Left lung (tissue), 14 donors: ENCODE measurements at places on chromosomes 3 and 15. TPM values are rescaled to one million over a fixed set of nuclear protein-coding genes. Genes with fewer than 3 reads are reported as not detected.

DNA sequence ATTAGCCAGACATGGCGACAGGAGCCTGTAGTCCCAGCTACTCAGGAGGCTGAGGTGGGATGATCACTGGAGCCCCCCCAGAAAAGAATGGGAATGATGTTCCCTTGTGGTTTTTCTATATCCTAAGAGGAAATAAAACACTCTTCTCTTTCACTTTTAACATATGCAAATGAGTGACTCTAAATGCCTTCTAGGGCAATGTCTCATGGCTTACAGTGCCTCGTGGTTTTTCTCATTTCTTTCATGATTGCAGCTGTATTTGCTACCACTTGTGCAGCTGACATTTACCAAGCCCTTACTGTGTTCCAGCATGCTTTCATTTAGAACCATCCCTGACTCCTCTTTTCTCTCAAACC, 26.4 kb downstream of the STOML1 start:
- peaks cover 10% of the 10 kb centered on the region for H3K4me1 ChIP-seq
- no peak overlapping the region for H3K4me3 ChIP-seq
- no peak for DNase-seq
- no peaks in the 10 kb centered on the region for H3K36me3 ChIP-seq
- H3K27me3 ChIP-seq: no peaks in the 10 kb centered on the region

DNA sequence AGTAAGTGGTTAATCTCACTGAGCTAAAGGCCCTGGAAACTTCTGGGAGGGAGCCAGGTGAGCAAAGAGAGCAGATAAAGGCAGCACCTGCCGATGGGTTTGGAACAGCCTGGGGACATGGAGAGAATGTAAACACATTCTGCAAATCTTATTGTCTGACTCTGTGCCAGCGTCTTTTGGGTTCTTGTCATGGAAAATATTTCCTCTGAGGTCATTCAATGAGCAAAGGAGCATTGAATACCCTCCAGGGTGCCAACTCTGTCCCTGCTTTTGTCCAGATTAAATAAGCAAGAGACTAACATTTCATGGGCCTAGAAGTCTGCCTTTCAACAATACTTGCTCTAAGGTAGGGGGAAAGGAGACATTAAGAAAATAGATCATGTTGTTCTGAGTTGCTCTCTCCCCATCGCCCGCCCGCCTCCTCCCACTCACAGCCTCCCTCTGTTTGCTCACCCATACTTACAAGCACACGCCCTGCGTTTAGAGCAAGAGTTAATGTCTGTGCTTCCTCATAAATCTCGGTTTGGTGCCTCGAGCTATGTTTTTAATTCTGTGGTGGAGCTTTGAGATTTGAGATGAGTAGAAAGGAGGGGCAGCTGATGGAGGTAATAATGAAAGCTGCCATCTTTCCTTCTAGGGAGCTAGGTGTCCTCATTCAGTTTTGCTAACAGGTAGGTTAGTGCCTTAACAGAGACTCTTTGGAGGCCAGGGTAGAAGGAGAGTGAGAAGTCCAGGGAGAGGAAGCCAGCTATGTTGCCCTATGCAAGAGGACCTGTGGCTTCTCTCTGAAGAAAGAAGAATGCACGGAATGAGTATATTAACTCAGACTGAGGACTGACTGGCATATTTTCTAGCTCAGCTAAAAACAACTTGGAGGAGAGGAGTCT, 132.9 kb downstream of the TPRG1 start:
- peak overlapping the region; percentile 53 for H3K27ac ChIP-seq
- no peaks in the 10 kb centered on the region for H3K4me1 ChIP-seq
- DNase-seq: no peak
- H3K4me3 ChIP-seq: no peak overlapping the region

DNA sequence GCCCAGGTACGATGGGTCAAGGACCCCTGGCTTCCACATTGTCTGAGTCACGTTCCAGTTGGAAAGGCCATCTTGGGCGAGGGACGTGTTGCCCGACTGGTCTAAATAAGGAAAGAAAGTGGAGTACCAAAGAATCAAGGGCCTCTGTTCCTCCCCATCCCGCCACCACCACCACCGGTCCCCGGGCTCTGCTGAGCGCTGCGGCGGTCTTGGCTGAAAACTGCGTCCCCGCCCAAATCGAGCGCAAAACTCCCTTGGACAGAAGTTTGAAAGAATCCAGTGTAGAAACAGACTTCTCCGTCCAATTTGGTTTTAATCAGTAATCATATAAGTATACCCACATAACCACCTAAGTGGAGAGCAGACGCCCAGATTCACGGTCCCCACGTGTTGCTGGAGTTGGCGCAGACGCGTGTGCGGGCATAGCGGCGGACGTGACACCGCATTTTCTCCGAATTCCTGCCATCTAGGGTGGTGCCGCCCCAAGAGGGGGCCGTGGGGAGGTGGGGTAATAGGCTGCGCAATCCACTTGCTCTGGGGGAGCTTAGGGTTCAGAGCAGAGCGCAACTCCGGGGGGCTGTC, 243.8 kb upstream of the TOPAZ1 start:
- no peaks in the 10 kb centered on the region for H3K36me3 ChIP-seq
- H3K27ac ChIP-seq: no peak overlapping the region
- peaks cover 94% of the 10 kb centered on the region for H3K27me3 ChIP-seq
- DNase-seq: no peak
- peaks cover 50% of the 10 kb centered on the region for H3K4me1 ChIP-seq

GRCh38 chr3:170699158-170700053, 113.5 kb upstream of the SLC7A14 start:
- no peak overlapping the region for H3K27ac ChIP-seq
- no peaks in the 10 kb centered on the region for H3K36me3 ChIP-seq
- no peak overlapping the region for H3K4me3 ChIP-seq
- peak; percentile 74 for DNase-seq
- H3K27me3 ChIP-seq: no peaks in the 10 kb centered on the region
- H3K4me1 ChIP-seq: no peaks in the 10 kb centered on the region

DNA sequence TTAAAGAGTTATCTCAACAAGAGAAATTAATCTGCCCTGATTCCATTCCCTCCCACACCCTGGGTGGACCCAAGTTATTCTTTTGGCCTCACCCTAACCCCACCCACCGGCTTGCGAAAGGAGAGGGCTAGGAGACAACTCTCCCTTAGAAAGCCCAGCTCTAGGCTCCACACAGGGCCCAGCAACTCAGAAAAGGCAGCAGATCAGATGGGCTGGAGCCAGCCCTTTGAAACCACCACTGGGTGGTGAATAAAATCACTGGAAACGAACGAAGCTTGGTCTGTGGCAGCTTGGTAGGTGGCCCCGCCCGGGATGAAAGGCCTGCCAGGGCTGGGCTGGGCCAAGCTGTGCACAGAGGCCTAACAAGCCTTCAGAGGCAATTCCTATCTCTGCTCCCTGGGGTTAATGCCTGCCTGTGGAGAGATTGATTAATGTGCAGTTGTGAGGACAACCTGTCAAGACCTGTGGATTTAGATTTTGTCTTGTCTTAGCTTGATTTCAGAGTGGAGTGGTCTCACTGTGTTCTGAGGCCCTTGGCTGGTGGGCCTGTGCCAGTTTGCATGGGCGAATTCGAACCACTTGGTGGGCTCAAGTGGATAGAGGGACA, 38.8 kb downstream of the BHLHE40 start:
- no peaks in the 10 kb centered on the region for H3K27me3 ChIP-seq
- no peak overlapping the region for H3K4me3 ChIP-seq
- DNase-seq: no peak
- no peak overlapping the region for H3K27ac ChIP-seq

GRCh38 chr15:44087578-44088465, 107.2 kb downstream of the FRMD5 start:
- H3K36me3 ChIP-seq: no peaks in the 10 kb centered on the region
- H3K4me3 ChIP-seq: no peak overlapping the region
- no peak for DNase-seq
- no peaks in the 10 kb centered on the region for H3K27me3 ChIP-seq
- no peaks in the 10 kb centered on the region for H3K4me1 ChIP-seq

DNA sequence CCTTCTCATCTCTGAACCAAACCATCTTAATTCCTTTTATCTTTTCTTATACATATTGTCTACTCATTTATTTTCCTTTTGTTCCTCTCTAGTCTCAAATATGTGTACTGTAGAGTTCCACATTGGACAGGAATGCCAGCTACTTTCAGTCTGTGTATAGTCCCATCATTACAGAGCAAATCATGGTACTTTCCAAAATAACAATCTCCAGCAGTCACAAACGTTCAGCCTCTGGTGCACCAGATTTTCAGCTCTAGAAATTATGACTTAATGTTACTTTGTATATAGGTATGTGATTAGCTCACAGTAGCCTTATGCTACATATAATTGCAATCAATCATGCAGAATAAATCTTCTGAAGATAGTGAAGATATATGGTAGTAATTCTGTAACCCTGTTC, 32.5 kb upstream of the TM4SF4 start:
- peaks cover 9% of the 10 kb centered on the region for H3K4me1 ChIP-seq
- DNase-seq: no peak
- no peaks in the 10 kb centered on the region for H3K36me3 ChIP-seq
- no peaks in the 10 kb centered on the region for H3K27me3 ChIP-seq
- no peak overlapping the region for H3K4me3 ChIP-seq

- DNase-seq: no peak
- H3K4me3 ChIP-seq: no peak overlapping the region
- H3K27me3 ChIP-seq: no peaks in the 10 kb centered on the region
Measured at GRCh38 chr3:197454014-197454413, 101.8 kb downstream of the BDH1 start.

GRCh38 chr3:182244222-182244971, 532.7 kb downstream of the SOX2 start:
- no peak overlapping the region for H3K27ac ChIP-seq
- no peaks in the 10 kb centered on the region for H3K27me3 ChIP-seq
- no peaks in the 10 kb centered on the region for H3K36me3 ChIP-seq
- no peak for DNase-seq

- H3K36me3 ChIP-seq: peaks cover 76% of the 10 kb centered on the region
- H3K27me3 ChIP-seq: no peaks in the 10 kb centered on the region
- no peak for DNase-seq
- peaks cover 37% of the 10 kb centered on the region for H3K4me1 ChIP-seq
- peak overlapping the region; percentile 72 for H3K27ac ChIP-seq
- no peak overlapping the region for H3K4me3 ChIP-seq
Measured at GRCh38 chr3:134357261-134357913, 16.9 kb downstream of the AMOTL2 start.

- H3K27ac ChIP-seq: no peak overlapping the region
- no peaks in the 10 kb centered on the region for H3K27me3 ChIP-seq
- no peak overlapping the region for H3K4me3 ChIP-seq
- no peaks in the 10 kb centered on the region for H3K4me1 ChIP-seq
- no peaks in the 10 kb centered on the region for H3K36me3 ChIP-seq
- no peak for DNase-seq
Measured at GRCh38 chr3:5429517-5429890, 242.0 kb downstream of the EDEM1 start.

GRCh38 chr15:41955807-41956525, 16.4 kb downstream of the EHD4 start:
- no peaks in the 10 kb centered on the region for H3K36me3 ChIP-seq
- no peaks in the 10 kb centered on the region for H3K27me3 ChIP-seq

GRCh38 chr3:126399351-126399735, 4.6 kb downstream of the CFAP100 start:
- H3K27ac ChIP-seq: no peak overlapping the region
- no peaks in the 10 kb centered on the region for H3K36me3 ChIP-seq
- DNase-seq: no peak
- H3K4me3 ChIP-seq: no peak overlapping the region
- peaks cover 8% of the 10 kb centered on the region for H3K4me1 ChIP-seq

DNA sequence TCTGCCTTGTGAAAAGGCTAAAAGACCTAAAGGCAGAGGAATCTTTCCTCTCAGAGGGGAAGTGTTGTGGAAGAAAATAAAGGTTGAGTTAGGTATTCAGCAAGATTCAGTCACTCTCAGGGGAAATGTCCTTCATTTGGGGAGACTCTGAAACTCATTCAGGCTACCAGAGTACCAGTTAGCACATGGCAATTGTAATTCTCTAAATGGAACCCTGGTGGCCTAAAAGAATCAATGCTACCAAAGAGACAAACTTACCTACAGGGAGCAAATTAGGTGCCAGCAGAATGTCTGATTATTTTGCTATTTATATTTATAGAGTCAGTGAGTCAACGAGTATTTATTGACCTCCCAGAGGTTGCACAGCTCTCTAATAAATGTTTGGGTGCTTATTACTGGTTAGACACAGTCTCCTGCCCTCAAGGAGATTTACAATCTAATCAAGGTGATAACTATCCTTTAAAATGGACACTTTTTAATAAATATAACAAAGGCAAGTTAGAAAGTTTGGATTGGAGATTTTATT, 33.9 kb upstream of the CDIN1 start:
- no peak for DNase-seq
- H3K27ac ChIP-seq: no peak overlapping the region
- H3K4me3 ChIP-seq: no peak overlapping the region
- no peaks in the 10 kb centered on the region for H3K4me1 ChIP-seq
- H3K27me3 ChIP-seq: no peaks in the 10 kb centered on the region

GRCh38 chr3:192812743-192813383, 85.5 kb upstream of the FGF12 start:
- no peaks in the 10 kb centered on the region for H3K36me3 ChIP-seq
- no peak overlapping the region for H3K27ac ChIP-seq
- no peaks in the 10 kb centered on the region for H3K27me3 ChIP-seq
- H3K4me1 ChIP-seq: no peaks in the 10 kb centered on the region

GRCh38 chr3:108605491-108605890, 16.0 kb downstream of the DZIP3 start:
- no peak overlapping the region for H3K27ac ChIP-seq
- no peak overlapping the region for H3K4me3 ChIP-seq
- H3K36me3 ChIP-seq: no peaks in the 10 kb centered on the region
- no peaks in the 10 kb centered on the region for H3K27me3 ChIP-seq

DNA sequence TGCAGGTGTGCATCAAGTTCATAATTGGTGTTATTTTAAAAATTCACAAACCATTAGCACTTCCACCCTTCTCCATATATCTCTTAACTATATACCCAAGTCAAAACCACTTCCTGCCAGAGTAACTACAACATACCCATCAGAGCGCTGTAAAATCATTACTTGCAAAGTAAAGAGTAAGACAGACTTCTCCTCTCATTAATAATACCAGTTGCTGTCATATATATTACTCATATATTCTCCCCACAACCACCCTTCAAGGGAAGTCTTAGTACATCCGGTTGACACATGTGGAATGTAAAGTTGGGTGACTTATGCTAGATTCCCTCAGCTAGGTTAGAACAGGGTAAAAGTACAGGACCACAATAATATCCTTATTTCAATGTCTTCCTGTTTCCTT, 5.6 kb downstream of the TERC start:
- no peak overlapping the region for H3K27ac ChIP-seq
- no peak overlapping the region for H3K4me3 ChIP-seq
- DNase-seq: no peak
- H3K27me3 ChIP-seq: no peaks in the 10 kb centered on the region
- peaks cover 15% of the 10 kb centered on the region for H3K4me1 ChIP-seq
- no peaks in the 10 kb centered on the region for H3K36me3 ChIP-seq

GRCh38 chr3:128176276-128176833, 23.1 kb downstream of the EEFSEC start:
- H3K27me3 ChIP-seq: no peaks in the 10 kb centered on the region
- no peak for DNase-seq
- H3K36me3 ChIP-seq: no peaks in the 10 kb centered on the region

Gene TUSC7
- total RNA-seq: not detected

Gene OXSR1
- 26.4 TPM for total RNA-seq

Gene KBTBD12
- 1.2 TPM for total RNA-seq

Gene IQCF5
- not detected for total RNA-seq

Gene AADACL2
- total RNA-seq: not detected

Gene FBXO40
- total RNA-seq: 0.05 TPM

Gene FANCD2OS
- not detected for total RNA-seq

Gene GNB5
- 18.9 TPM for total RNA-seq

Gene NKTR
- total RNA-seq: 66.2 TPM
